ENCODE measurements at places on chromosomes 6 and 20. TPM values are rescaled to one million over a fixed set of nuclear protein-coding genes. Genes with fewer than 3 reads are reported as not detected.

Gene PCK1
- total RNA-seq = not detected

- no peak overlapping the region for H3K27ac ChIP-seq
- no peaks in the 10 kb centered on the region for H3K27me3 ChIP-seq
- 0 out of 2 replicates have a peak, but pooled peaks cover 4% of the 10 kb centered on the region for H3K36me3 ChIP-seq
- no peaks in the 10 kb centered on the region for H3K4me1 ChIP-seq
Observed at GRCh38 chr6:20582586-20583443, 48.6 kb downstream of the CDKAL1 start.

- no peak overlapping the region for H3K4me3 ChIP-seq
- H3K4me1 ChIP-seq = peaks cover 8% of the 10 kb centered on the region
- peaks cover 7% of the 10 kb centered on the region for H3K27me3 ChIP-seq
- no peak for DNase-seq
Observed at GRCh38 chr6:14910692-14911547, 334.9 kb upstream of the JARID2 start.

- DNase-seq = no peak
- no peak overlapping the region for H3K4me3 ChIP-seq
- peaks cover 4% of the 10 kb centered on the region for H3K27me3 ChIP-seq
- H3K36me3 ChIP-seq = no peaks in the 10 kb centered on the region
- no peak overlapping the region for H3K27ac ChIP-seq
- H3K4me1 ChIP-seq = no peaks in the 10 kb centered on the region
Observed at GRCh38 chr6:1737463-1738311, 128.0 kb downstream of the FOXC1 start.

GRCh38 chr20:46394872-46395760 is 11.3 kb downstream of the ELMO2 start:
- peaks cover 11% of the 10 kb centered on the region for H3K4me1 ChIP-seq
- H3K36me3 ChIP-seq = peaks cover 17% of the 10 kb centered on the region
- peaks cover 1% of the 10 kb centered on the region for H3K27me3 ChIP-seq
- H3K4me3 ChIP-seq = no peak overlapping the region
- H3K27ac ChIP-seq = no peak overlapping the region

DNA sequence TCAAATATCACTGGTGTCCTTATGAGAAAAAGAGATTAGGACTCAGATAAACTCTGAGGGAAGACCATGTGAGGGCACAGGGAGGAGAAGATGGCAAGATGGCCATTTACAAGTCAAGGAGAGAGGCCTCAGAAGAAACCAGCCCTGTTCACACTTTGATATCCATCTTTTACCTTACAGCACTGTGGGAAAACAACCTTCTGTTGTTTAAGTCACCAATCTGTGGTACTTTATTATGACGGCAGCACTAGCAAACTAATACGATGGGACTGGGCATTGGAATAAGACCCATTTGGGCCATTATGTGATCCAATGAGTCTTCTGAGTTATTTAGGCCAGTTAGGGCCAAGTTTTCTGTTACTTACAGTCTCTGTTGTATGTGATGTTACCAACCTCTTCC is 26.4 kb upstream of the CD2AP start:
- no peaks in the 10 kb centered on the region for H3K4me1 ChIP-seq
- no peak overlapping the region for H3K27ac ChIP-seq
- no peak for DNase-seq
- H3K4me3 ChIP-seq = no peak overlapping the region
- no peaks in the 10 kb centered on the region for H3K36me3 ChIP-seq
- no peaks in the 10 kb centered on the region for H3K27me3 ChIP-seq
